ENCODE measurements at places on chromosomes 3 and 15. TPM values are rescaled to one million over a fixed set of nuclear protein-coding genes. Genes with fewer than 3 reads are reported as not detected.

The ATP13A4 gene
- total RNA-seq = 2.0 TPM

The HHATL gene
- 5.5 TPM for total RNA-seq

The WDR72 gene
- total RNA-seq = 0.64 TPM

The DNAH1 gene
- 5.6 TPM for total RNA-seq

The RPSA gene
- 732 TPM for total RNA-seq

The TMEM115 gene
- 73.0 TPM for total RNA-seq

The COL6A5 gene
- total RNA-seq = not detected

The GATM gene
- 12.9 TPM for total RNA-seq

The MKRN2OS gene
- total RNA-seq = 1.0 TPM

The RNF168 gene
- total RNA-seq = 17.1 TPM

- H3K4me3 ChIP-seq = no peak overlapping the region
- H3K4me1 ChIP-seq = no peaks in the 10 kb centered on the region
- no peak for DNase-seq
Measured at GRCh38 chr15:58952751-58953150, 19.3 kb upstream of the SLTM start.

- H3K27ac ChIP-seq = no peak overlapping the region
- no peaks in the 10 kb centered on the region for H3K4me1 ChIP-seq
- H3K4me3 ChIP-seq = no peak overlapping the region
- no peaks in the 10 kb centered on the region for H3K36me3 ChIP-seq
- DNase-seq = no peak
Measured at GRCh38 chr15:47398594-47398993, 318.7 kb upstream of the SEMA6D start.

- no peak overlapping the region for H3K27ac ChIP-seq
- no peaks in the 10 kb centered on the region for H3K4me1 ChIP-seq
- H3K27me3 ChIP-seq = no peaks in the 10 kb centered on the region
- no peak for DNase-seq
- H3K36me3 ChIP-seq = no peaks in the 10 kb centered on the region
Measured at GRCh38 chr15:48657950-48658591, 12.6 kb upstream of the FBN1 start.

- no peaks in the 10 kb centered on the region for H3K4me1 ChIP-seq
- no peaks in the 10 kb centered on the region for H3K36me3 ChIP-seq
- DNase-seq = no peak
- no peaks in the 10 kb centered on the region for H3K27me3 ChIP-seq
- no peak overlapping the region for H3K27ac ChIP-seq
Measured at GRCh38 chr15:81643771-81644170, 269.8 kb upstream of the TMC3 start.

GRCh38 chr3:3356846-3357245 lies 177.4 kb upstream of the CRBN start:
- H3K4me1 ChIP-seq = no peaks in the 10 kb centered on the region
- H3K27ac ChIP-seq = no peak overlapping the region
- no peak for DNase-seq
- H3K4me3 ChIP-seq = no peak overlapping the region
- H3K27me3 ChIP-seq = no peaks in the 10 kb centered on the region

GRCh38 chr3:184635774-184636173 lies 74.2 kb downstream of the EPHB3 start:
- H3K27ac ChIP-seq = no peak overlapping the region
- H3K4me1 ChIP-seq = no peaks in the 10 kb centered on the region
- H3K27me3 ChIP-seq = no peaks in the 10 kb centered on the region
- DNase-seq = no peak
- H3K4me3 ChIP-seq = no peak overlapping the region

GRCh38 chr3:50445919-50446318 lies 57.5 kb downstream of the CACNA2D2 start:
- DNase-seq = peak; percentile 61
- H3K4me1 ChIP-seq = peaks cover 9% of the 10 kb centered on the region
- no peak overlapping the region for H3K27ac ChIP-seq
- no peak overlapping the region for H3K4me3 ChIP-seq

GRCh38 chr3:136247855-136248590 lies 2.1 kb upstream of the PCCB start:
- peaks cover 4% of the 10 kb centered on the region for H3K4me1 ChIP-seq
- no peaks in the 10 kb centered on the region for H3K27me3 ChIP-seq
- H3K27ac ChIP-seq = no peak overlapping the region
- no peak overlapping the region for H3K4me3 ChIP-seq

- H3K27ac ChIP-seq = no peak overlapping the region
- no peak for DNase-seq
- no peak overlapping the region for H3K4me3 ChIP-seq
- no peaks in the 10 kb centered on the region for H3K36me3 ChIP-seq
Measured at GRCh38 chr3:187941848-187942194, 196.6 kb upstream of the BCL6 start.

- no peak for DNase-seq
- H3K4me1 ChIP-seq = no peaks in the 10 kb centered on the region
- no peak overlapping the region for H3K27ac ChIP-seq
Measured at GRCh38 chr3:99240700-99241099, 339.2 kb upstream of the DCBLD2 start.

DNA sequence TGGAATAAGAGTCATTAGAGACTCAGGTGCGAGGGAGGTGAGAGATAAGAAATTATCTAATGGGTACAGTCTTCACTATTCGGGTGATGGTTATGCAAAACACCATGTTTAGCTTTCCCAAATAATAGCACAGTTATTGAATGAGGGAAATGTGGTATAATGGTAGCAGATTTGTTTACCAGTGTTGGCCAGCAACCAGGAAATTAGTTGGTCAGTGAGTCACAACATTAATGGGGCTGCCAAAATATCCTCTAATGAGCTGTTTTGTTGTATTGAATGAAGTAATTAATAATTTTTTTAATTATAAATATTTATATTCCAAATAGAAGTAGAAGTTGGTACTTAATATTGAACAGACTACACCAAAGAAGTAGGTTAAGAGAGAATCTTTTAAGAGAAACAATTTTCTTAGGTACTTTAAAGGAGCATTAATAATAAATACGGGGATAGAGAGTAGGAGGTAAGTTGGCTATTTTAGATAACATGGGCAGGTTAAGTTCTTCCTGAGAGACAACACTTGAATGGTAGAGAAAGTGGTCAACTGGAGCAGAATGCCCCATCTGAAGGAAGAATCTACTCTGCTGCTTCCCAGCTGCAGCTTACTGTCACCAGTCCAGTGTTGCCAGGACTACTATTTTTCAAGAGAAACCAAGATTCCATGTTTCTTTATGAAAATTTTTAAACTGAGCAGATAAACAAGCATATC lies 218.8 kb downstream of the UBE2E2 start:
- no peaks in the 10 kb centered on the region for H3K27me3 ChIP-seq
- no peaks in the 10 kb centered on the region for H3K36me3 ChIP-seq
- no peak for DNase-seq
- H3K27ac ChIP-seq = no peak overlapping the region
- H3K4me1 ChIP-seq = no peaks in the 10 kb centered on the region
- H3K4me3 ChIP-seq = no peak overlapping the region

DNA sequence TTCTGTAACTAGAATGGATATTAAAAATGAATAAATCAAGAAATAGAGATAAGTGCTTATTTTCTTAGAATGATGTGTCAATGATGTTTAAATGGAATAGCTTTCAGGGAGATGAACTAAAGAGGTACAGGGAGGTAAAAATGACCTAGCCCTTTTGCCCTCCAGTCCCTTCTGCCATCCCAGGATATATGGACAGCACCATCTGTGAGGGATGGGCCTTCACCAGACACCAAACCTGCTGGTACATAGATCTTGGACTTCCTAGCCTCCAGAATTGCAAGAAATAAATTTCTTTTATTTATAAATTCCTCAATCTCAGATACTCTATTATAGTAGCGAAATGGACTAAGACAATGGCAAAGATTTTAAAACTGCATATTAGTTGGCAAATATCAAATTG lies 352.0 kb upstream of the THBS1 start:
- no peak overlapping the region for H3K4me3 ChIP-seq
- no peaks in the 10 kb centered on the region for H3K36me3 ChIP-seq
- H3K4me1 ChIP-seq = no peaks in the 10 kb centered on the region
- DNase-seq = no peak
- no peak overlapping the region for H3K27ac ChIP-seq

DNA sequence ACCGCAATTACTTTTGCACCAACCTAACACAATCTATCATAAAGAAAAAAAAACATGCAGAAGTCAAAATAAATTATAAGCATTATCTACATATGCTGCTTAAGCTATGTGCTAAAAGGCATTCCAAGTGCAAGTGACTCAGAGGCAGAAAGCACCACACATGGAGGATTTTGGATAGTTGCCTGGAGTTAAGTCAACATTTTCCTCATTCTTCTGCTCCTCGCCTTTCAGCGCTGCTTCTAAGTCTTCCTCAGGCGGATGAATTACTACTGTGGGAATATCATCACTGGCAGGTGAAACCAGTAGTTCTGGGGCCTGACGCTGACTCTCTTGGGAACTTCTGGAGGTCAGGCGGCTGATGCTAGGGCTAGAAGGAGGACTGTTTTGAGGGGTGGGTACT lies 53.1 kb downstream of the SLC4A7 start:
- H3K4me1 ChIP-seq = no peaks in the 10 kb centered on the region
- H3K27me3 ChIP-seq = no peaks in the 10 kb centered on the region
- H3K4me3 ChIP-seq = no peak overlapping the region
- DNase-seq = peak; percentile 54
- no peaks in the 10 kb centered on the region for H3K36me3 ChIP-seq

DNA sequence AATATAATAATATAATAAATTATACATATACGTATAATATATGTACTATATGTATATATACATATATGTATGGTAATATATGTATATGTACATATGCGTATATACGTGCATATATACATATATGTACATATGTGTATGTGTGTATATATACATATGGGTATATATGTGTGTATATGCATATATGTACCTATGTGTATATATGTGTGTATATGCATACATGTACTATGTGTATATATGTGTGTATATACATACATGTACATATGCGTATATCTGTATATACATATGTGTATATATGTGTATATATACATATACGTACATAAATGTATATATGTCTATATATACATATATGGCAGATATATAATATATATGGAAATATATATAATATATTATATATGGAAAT lies 74.8 kb upstream of the ST3GAL6 start:
- no peaks in the 10 kb centered on the region for H3K36me3 ChIP-seq
- H3K27me3 ChIP-seq = no peaks in the 10 kb centered on the region
- no peaks in the 10 kb centered on the region for H3K4me1 ChIP-seq
- no peak for DNase-seq
- no peak overlapping the region for H3K27ac ChIP-seq
- H3K4me3 ChIP-seq = no peak overlapping the region

- H3K4me1 ChIP-seq = peaks cover 7% of the 10 kb centered on the region
- H3K4me3 ChIP-seq = no peak overlapping the region
- H3K27ac ChIP-seq = no peak overlapping the region
- DNase-seq = no peak
- H3K27me3 ChIP-seq = no peaks in the 10 kb centered on the region
- H3K36me3 ChIP-seq = no peaks in the 10 kb centered on the region
Measured at GRCh38 chr3:10017636-10018292, 8.5 kb upstream of the FANCD2 start.

- DNase-seq = no peak
- no peaks in the 10 kb centered on the region for H3K36me3 ChIP-seq
- H3K4me1 ChIP-seq = no peaks in the 10 kb centered on the region
- no peaks in the 10 kb centered on the region for H3K27me3 ChIP-seq
Measured at GRCh38 chr3:48387634-48388033, 15.6 kb downstream of the FBXW12 start.

DNA sequence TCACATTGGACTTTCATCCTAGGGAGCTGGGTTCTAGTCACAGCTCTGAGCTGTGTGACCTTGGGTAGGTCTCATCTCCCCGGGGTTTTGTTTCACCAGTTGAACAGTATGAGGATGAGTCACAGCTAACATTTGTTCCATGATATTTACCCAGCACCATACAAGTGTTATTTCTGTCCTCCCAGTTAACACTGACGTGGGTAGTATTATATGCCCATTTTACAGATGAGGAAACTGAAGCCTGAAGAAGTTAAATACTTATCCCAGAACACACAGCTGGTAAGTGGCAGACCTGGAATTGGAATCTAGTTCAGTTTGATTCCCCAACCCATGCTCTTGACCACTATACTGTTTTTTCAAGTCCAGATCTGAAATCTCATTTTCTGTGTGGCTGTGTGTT lies 908 bp upstream of the RARB start:
- peaks cover 4% of the 10 kb centered on the region for H3K4me1 ChIP-seq
- H3K27me3 ChIP-seq = peaks cover 3% of the 10 kb centered on the region
- DNase-seq = no peak

- DNase-seq = no peak
- H3K36me3 ChIP-seq = no peaks in the 10 kb centered on the region
- H3K4me3 ChIP-seq = no peak overlapping the region
- no peaks in the 10 kb centered on the region for H3K4me1 ChIP-seq
- no peaks in the 10 kb centered on the region for H3K27me3 ChIP-seq
Measured at GRCh38 chr3:87727783-87728182, 331.0 kb downstream of the CGGBP1 start.

DNA sequence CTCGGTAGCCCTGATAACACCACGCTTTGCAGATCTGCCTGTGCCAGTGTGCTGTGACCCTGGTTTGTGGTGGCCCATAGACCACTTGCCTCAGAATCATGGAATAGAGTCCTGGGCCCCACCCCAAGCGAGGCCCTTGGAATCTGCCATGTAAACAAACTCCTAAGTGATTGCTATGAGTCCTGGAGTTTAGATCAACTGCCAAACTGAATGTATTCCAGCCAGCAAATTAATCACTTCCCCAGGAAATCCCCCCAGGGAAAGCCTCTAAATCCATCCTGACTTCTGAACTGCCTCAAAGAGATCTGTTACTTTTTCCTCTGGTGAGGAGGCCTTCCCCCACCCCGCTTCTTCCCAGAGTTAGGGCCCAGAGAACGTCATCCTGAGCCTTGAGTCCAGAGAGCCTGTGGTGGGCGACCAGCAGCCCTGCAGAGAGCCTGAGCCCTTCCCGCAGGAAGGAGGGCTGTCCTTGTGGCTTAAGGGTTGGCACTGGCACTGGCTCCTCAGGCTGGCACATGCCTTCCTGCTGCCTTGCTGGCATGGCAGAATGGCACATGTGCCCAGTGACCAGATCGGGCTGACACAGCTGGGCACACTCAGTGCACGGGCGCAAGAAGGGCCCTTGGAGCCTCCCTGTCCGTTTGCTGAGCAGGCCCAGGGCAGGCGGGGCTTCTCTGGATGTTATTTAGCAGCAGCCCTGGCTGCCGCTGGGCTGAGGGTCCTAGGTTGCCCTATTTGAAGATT lies 50.6 kb upstream of the PLXNA1 start:
- no peak overlapping the region for H3K27ac ChIP-seq
- no peaks in the 10 kb centered on the region for H3K36me3 ChIP-seq
- peak; percentile 43 for DNase-seq
- H3K27me3 ChIP-seq = no peaks in the 10 kb centered on the region

- H3K27ac ChIP-seq = no peak overlapping the region
- H3K4me3 ChIP-seq = peak overlapping the region; percentile 34
- no peaks in the 10 kb centered on the region for H3K36me3 ChIP-seq
Measured at GRCh38 chr3:124584245-124584551, 146.1 kb upstream of the UMPS start.
